ENCODE measurements at places on chromosomes 12 and 14. TPM values are rescaled to one million over a fixed set of nuclear protein-coding genes. Genes with fewer than 3 reads are reported as not detected.

DNA sequence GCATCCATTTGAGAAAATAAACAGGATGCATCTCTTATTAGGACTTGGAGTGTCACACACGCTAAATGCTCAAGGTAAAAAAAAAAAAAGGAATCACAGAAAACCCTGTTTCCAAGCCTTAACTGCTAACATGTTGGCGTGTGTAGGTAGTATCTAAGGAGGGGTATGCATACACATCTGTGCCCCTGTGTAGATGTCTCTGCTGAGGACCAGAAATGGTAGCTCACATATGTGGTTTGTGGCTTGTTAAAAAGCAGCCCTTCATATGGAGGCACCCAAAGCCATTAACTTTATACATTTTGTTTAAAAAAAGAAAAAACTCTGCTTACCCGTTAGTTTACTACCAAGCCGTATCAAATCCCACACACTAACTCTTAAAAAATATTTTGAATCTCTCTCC lies 314.1 kb downstream of the SNAPC1 start:
- no peak for DNase-seq

DNA sequence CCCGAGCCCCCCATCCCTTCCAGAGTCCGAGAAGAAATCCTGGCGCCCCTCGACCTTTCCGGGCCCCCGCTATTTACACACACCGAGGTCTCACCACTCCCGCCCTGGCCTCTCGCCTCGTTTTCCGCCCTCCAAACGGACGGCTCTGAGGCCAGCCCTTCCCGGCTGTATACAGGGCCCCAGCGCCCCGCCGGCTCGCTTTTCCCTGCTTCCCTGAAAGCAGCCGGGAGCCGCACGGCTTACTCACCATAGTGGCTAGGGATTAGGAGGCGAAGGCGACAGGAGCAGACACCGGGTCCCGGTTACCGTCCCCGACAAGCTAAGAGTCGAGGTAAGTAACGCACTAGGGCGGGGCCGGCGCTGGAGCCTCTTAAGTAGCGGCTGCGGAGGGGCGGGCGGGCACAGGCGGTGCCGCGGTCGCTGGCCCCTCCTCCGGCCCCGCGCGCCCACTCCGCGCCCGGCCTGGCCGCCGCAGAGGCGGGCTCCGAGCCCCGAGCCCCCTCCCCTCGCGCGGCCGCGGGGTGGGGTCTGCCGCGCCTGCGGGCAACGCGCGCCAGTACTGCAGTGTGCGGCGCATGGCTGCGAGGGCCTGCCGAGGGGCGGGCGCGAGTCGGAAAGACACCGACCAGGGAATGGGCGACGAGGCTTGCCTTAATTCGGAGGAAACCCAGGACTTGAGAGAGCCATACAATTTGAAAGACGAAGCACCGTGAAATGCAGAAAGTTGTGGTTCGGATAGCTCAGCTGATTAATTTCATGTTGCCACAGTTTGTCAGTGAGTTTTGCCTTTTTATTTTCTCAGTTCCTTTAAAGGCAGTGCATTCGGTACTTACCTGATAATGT lies at the start of gene TUBA1B:
TUBA1B (minus strand) TSS at position 345 of the 843 bp plus-strand sequence; CDS start at position 250, 95 bp downstream.
- DNase-seq: peak; percentile 96

- no peak for DNase-seq
Measured at GRCh38 chr12:2076196-2076570, 23.4 kb downstream of the CACNA1C start.

DNA sequence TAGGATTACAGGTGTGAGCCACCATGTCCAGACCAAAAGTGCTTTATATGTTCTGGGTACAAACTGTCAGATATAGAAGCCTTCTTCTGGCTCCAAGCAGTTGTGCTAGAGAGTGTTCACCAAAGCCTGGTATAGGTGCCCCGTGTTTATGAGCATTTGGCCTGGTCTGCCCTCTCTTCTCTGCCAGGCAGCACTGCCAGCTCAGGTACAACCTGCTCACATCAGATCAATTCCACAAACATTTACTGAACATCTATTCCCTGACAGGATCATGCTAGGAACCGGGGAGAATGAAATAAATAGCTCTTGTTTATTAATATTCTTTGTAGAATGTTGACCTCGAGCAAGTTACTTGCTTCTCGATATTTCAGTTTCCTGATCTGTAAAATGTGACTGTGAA lies 20.0 kb upstream of the SOCS2 start:
- no peak for DNase-seq

DNA sequence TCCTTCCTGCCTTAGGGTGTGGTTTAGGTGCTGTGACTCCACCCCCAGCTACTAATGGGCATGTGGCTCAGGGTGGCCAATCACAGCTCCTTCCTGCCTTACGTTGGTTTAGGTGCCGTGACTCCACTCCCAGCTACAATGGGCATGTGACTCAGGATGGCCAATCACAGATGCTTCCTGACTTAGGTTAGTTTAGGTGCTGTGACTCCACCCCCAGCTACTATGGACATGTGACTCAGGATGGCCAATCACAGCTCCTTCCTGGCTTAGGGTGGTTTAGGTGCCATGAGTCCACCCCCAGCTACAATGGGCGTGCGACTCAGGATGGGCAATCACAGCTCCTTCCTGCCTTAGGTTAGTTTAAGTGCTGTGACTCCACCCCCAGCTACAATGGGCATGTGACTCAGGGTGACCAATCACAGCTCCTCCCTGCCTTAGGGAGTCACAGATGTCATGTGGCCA lies 163.9 kb downstream of the TBX5 start:
- no peak for DNase-seq

DNA sequence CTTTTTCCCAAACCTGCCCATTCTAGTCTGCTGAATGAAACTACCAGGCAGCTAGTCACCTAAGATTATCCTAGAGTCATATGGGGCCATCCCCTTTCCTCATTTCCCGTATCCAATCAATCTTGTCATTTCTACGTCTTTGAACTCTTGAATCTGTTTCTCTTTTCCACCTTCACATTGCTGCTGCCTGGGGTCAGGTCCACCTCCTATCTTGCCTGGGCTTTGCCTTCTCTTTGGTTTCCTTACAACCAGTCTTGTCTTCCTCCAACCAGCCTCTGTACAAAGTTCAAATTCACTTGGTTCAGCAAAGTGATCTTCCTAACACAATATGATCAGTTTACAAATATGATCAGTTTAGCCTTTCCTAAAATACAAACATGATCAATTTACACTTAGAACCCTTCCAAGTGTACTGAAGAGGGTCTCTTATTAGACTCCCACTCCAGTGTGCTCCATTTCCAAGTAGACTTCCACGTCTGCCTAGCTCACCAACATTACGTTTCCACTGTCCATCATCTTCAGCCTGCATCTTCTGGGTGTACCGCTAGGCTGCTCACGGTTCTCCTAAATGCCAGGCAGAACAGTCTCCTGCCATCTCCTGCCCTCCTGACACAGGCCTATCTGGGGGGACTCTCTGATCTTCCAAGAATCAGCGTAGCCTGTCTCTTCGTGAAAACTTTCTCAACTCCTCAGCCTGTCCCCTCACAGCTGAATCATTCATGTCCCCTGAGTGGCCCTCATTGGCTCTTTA lies 4.1 kb upstream of the ACVR1B start:
- DNase-seq: no peak

DNA sequence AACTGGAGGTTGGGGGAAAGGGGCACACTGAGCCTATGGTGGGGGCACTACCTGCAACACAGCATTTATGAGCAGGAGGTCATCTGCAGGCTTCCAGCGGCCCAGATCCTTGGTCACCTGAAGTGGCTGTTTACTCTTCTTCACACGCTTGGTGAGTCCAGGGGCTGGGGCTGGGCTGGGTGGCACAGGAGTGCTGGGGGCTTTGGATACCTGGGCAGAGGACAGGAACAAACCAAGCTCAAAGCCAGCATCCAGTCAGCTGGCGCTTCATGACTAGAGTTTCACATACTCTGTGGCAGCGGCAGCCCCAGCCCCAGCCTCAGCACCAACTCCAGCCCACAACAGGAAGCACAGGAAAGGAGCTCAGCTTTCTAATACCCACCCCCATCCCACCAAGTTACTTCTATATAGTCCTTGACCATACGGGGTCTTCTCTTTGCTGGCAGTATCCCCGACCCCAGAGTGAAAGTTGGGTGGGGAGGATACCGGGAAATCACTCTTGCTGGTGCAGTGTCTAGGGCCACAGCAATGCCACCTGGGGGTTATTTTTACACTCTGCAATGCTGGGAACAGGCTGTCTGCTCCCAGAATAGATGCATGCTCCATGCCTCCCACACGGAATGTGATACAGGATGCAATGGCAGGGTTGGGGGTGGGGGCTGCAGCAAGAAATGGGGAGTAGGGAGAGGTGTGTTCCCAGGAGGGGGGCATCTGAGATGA lies 3.1 kb downstream of the MCRS1 start:
- DNase-seq: peak; percentile 40

GRCh38 chr12:175250-175649 lies 38.7 kb downstream of the SLC6A12 start:
- no peak for DNase-seq

- peak; percentile 89 for DNase-seq
Measured at GRCh38 chr14:88551094-88551870, 3.5 kb downstream of the PTPN21 start.

The ERBB3 gene
- total RNA-seq: 0.52 TPM

The CALCOCO1 gene
- 86.9 TPM for total RNA-seq

The GPR162 gene
- total RNA-seq: 4.2 TPM

The CD163L1 gene
- 3.8 TPM for total RNA-seq

The BICD1 gene
- total RNA-seq: 31.3 TPM

The RPGRIP1 gene
- not detected for total RNA-seq

Data from chondrocyte (in vitro differentiated cells).